ENCODE measurements at places on chromosomes 6 and 20. TPM values are rescaled to one million over a fixed set of nuclear protein-coding genes. Genes with fewer than 3 reads are reported as not detected.

DNA sequence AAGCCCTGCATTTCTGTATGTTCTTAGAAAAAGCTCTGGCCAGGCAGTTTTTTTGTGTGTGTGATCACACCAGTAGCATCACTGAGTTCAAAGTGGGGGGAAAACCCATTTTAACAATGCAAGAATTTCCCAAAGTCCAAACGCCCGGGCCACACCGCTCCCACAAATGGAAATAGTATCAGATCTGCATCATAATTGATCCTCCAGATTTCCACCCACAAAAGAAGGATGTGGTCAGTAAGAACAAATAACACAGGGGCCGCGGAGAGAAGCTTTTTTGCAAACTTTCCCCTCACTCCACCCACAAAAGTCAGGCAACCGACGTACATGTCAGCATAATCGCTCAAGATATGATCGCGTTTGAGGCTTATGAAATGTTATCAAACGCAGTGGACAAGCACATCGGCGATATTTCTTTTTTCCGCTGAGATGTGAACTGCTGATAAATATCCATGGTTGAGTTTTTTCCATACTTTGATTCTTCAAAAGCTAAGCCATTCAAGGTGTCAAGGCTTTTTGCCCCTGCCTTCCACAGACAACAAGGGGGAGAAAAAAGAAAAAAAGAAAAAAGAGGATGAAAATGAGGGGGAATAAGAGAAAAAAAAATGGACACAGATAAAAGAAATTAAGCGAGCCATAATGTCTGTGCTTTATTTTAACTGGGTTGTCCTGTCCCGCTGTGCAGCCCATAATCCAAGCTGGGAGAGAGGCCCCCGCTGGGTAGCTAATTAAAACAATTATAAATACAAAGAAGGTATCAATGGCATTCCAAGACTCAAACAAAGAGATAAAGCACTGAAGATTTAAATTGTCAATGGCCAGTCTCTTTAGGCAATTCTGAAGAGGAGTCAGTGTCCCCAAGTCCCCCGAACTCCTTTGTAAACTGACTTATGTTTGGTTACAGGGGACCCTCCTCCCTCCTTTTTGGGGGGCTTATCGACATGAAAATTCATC lies 143.5 kb downstream of the ZFP64 start:
- H3K27me3 ChIP-seq: no peaks in the 10 kb centered on the region
- peaks cover 7% of the 10 kb centered on the region for H3K4me1 ChIP-seq
- DNase-seq: peak; percentile 85
- H3K4me3 ChIP-seq: peak overlapping the region; percentile 72
- H3K27ac ChIP-seq: peak overlapping the region; percentile 78

- H3K4me1 ChIP-seq: peaks cover 9% of the 10 kb centered on the region
- H3K27me3 ChIP-seq: peaks cover 10% of the 10 kb centered on the region
- no peak for DNase-seq
- H3K36me3 ChIP-seq: no peaks in the 10 kb centered on the region
- H3K27ac ChIP-seq: no peak overlapping the region
Observed at GRCh38 chr6:63928613-63929012, 293.0 kb downstream of the PHF3 start.

GRCh38 chr20:50788045-50788991 lies 6.5 kb upstream of the BCAS4 start:
- H3K36me3 ChIP-seq: no peaks in the 10 kb centered on the region
- H3K4me1 ChIP-seq: no peaks in the 10 kb centered on the region
- DNase-seq: peak; percentile 56
- no peaks in the 10 kb centered on the region for H3K27me3 ChIP-seq

GRCh38 chr6:163841733-163842132 lies 427.2 kb downstream of the QKI start:
- H3K27ac ChIP-seq: no peak overlapping the region
- no peaks in the 10 kb centered on the region for H3K27me3 ChIP-seq
- H3K36me3 ChIP-seq: no peaks in the 10 kb centered on the region
- no peak overlapping the region for H3K4me3 ChIP-seq
- DNase-seq: no peak
- H3K4me1 ChIP-seq: no peaks in the 10 kb centered on the region

GRCh38 chr20:14199111-14199510 lies 138.3 kb downstream of the FLRT3 start:
- DNase-seq: no peak
- no peaks in the 10 kb centered on the region for H3K27me3 ChIP-seq
- no peak overlapping the region for H3K4me3 ChIP-seq
- no peaks in the 10 kb centered on the region for H3K4me1 ChIP-seq

DNA sequence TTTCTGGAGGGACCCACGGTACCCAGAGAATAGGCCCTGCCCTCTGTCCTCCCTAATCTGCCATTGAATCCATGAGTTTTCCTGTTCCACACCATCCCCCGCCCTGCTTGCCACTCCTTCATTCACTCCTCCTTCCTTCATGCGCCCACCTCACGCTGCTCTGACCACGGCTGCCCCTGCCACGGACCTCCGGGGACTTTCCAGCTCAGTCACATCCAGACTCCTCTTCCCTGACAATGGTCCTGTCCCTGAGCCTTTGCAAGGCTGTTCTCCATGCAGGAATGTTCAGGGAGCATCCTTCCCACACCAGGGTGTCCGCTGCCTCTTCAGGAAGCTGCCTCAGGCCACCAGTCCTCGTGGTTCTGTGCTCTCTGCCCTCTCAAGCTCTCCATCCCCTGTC lies 25.9 kb downstream of the GLP1R start:
- H3K4me3 ChIP-seq: no peak overlapping the region
- H3K36me3 ChIP-seq: no peaks in the 10 kb centered on the region
- peaks cover 5% of the 10 kb centered on the region for H3K4me1 ChIP-seq
- H3K27ac ChIP-seq: no peak overlapping the region

- no peak overlapping the region for H3K27ac ChIP-seq
- H3K27me3 ChIP-seq: peaks cover 1% of the 10 kb centered on the region
- H3K36me3 ChIP-seq: no peaks in the 10 kb centered on the region
- H3K4me1 ChIP-seq: no peaks in the 10 kb centered on the region
- no peak overlapping the region for H3K4me3 ChIP-seq
Observed at GRCh38 chr6:129759796-129760605, 50.0 kb upstream of the ARHGAP18 start.

DNA sequence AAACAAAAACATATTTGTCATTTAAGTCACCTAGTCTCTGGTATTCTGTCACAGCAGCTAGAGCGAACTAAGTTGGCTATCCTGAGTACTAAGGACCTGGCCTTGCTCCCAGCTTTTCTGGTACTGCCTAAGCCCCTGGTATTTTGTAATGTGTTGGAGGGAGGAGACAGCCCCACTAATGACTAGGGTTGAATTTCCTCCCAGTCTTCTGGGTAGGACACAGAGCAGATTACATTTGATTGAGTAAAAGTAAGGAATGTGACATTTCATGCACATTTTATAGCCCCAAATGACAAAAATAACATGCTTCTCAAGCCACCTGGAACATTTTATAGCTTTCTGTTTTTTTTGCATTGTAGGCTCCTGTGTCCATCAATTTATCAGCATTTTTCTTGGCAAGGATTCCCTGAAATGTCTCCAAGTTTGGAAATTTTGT lies 47.9 kb upstream of the DDR1 start:
- H3K27me3 ChIP-seq: no peaks in the 10 kb centered on the region
- no peak overlapping the region for H3K4me3 ChIP-seq
- no peak overlapping the region for H3K27ac ChIP-seq
- no peaks in the 10 kb centered on the region for H3K4me1 ChIP-seq
- H3K36me3 ChIP-seq: no peaks in the 10 kb centered on the region

DNA sequence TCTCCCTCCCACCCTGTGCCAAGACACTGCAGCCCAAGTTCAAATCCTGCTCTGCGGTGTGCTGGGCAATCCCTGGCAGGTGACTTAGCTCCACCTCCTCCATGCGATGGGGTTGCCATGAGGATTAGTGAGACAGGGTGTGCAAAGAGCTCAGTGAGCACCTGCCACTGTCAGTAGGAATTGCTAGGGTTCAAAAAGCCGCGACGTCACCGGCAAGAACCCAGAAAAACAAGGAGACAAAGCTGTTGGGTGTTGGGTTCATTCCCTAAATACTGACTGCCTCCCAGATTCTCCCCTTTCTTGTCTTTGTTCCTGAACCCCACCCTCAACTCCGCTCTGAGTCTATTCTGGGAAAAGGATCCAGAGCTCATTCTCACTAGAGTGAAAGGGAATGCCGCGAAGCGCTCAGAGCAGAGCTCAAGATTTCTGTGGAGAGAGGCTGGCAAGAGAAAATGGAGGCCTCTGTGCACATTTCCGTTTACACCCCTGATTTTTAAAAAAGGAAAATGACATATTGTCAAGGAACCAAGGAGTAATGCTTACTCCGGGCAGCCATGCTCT lies 13.3 kb downstream of the PMEPA1 start:
- H3K36me3 ChIP-seq: peaks cover 40% of the 10 kb centered on the region
- no peak for DNase-seq
- H3K27me3 ChIP-seq: no peaks in the 10 kb centered on the region
- H3K4me1 ChIP-seq: peaks cover 14% of the 10 kb centered on the region
- no peak overlapping the region for H3K4me3 ChIP-seq

DNA sequence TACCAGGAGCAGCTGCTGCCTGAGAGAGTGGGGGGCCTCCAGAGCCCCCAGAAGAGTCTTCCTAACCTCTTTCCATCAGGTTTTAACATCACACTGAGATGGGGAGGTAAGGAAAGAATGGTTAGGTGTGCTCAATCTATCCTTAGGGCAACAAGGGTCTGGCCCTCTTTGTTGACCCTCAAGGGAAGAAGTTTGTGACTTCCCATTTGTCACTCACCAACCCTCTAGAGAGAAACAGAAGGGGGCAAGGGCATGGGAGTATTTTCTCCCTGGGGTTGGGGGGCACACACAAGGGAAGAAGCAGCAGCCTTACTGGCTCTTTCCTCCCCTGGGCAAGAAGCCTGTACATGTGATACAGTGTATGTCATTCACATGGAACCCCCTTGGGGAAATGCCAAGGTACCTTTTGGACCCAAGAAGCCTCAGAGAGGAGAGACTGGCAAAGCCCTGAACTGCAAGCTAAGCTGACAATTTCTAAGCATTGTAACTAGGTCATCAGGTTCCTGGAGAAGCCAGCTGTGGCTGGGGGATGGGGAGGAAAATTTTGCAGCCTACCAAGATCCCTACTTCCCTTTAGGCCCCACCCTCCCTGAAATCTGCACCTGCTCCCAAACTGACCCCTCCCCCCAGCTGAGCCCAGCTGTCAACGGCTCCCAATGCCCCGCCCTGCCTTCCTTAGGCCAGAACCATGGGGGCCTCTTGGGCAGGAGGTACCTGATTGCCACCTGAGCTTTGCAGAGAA lies 14.5 kb downstream of the BCL2L1 start:
- peaks cover 28% of the 10 kb centered on the region for H3K36me3 ChIP-seq
- H3K4me3 ChIP-seq: no peak overlapping the region
- DNase-seq: peak; percentile 47
- H3K4me1 ChIP-seq: peaks cover 32% of the 10 kb centered on the region

DNA sequence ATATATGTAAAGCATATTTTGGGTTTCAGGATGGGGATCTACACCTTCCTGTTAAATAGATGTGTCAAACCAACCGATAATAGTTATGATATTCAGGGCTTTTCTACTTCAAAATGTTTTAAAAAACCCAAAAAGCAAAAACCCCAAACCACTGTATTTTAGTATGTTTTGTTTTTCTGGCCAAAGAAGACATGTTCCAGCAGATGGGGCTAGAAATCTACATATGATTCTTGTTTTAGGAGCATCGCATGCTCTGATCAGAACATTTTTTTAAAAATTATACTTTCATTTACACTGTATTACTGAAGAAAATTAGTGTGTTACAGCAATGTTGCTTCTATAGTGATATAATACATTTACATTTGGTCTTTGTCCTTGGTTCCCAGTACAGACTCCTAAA lies 11.0 kb downstream of the RMND1 start:
- peaks cover 86% of the 10 kb centered on the region for H3K36me3 ChIP-seq
- no peak overlapping the region for H3K27ac ChIP-seq

GRCh38 chr6:99014061-99014460 lies 66.3 kb upstream of the FBXL4 start:
- no peaks in the 10 kb centered on the region for H3K36me3 ChIP-seq
- DNase-seq: no peak
- no peaks in the 10 kb centered on the region for H3K27me3 ChIP-seq
- no peak overlapping the region for H3K4me3 ChIP-seq

DNA sequence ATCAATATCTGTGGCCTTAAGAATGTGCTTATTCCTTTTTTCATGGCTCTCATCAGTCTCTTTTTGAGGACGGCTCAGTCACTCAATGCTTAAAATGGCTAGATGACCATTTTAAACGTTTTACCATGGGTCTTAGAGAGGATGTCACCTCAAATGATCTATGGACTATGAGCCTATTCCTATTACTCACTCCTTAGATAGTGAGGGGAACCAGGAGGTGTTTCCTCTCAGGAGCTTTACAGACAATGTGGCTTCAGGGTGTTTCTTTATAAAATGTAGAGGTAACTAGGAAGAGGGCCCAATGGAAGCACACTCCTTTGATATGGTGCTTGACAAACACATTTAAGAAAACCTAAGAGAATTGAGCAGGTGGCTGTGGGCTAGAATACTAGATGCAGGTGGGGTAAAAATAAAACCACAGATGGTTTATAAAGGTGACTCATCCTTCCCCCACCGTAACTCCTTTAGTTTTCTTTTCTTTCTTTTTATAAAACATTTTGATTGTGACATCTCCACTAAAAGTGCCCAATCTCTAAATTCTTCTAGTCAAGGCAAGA lies 1.5 kb upstream of the TMEM200A start:
- H3K27ac ChIP-seq: no peak overlapping the region
- peaks cover 24% of the 10 kb centered on the region for H3K27me3 ChIP-seq
- no peaks in the 10 kb centered on the region for H3K4me1 ChIP-seq

DNA sequence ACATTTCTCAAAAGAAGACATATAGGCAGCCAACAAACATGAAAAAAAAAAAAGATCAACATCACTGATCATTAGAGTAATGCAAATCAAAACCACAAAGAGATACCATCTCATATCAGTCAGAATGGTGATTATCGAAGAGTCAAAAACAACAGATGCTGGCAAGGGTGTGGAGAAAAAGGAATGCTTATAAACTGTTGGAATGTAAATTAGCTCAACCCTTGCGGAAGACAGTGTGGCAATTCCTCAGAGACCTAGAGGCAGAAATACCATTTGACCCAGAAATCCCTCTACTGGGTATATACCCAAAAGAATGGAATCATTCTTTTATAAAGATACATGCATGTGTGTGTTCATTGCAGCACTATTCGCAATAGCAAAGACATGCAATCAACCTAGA lies 303.8 kb upstream of the THEMIS start:
- H3K36me3 ChIP-seq: no peaks in the 10 kb centered on the region
- no peaks in the 10 kb centered on the region for H3K27me3 ChIP-seq
- no peak overlapping the region for H3K27ac ChIP-seq
- no peak overlapping the region for H3K4me3 ChIP-seq
- no peak for DNase-seq

DNA sequence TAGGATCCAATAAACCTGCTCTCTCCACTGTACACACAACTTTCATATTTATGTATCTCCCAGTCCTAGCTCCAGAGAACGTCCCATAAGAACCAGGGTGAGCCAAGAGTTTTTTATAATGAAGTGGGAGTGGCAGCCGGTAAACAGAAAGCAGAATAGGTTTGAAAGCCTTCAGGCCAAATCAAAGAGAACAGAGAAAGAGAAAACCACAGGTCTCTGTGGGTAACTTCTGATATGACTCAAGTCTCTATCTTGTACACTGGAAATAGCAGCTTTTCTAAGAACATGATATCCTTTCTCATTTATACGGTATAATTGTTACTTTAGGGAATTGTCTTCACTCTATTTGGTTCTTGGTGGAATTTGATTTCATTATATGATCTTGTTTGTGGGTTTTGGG lies 273.6 kb downstream of the PACRG start:
- no peaks in the 10 kb centered on the region for H3K36me3 ChIP-seq
- DNase-seq: no peak
- no peaks in the 10 kb centered on the region for H3K4me1 ChIP-seq
- H3K4me3 ChIP-seq: no peak overlapping the region

MYH7B gene
- total RNA-seq: 0.50 TPM

DDAH2 gene
- total RNA-seq: 156 TPM

LY6G6F gene
- not detected for total RNA-seq

COL9A3 gene
- 43.0 TPM for total RNA-seq

TOX2 gene
- total RNA-seq: 2.5 TPM

GRM1 gene
- 0.57 TPM for total RNA-seq

KIF16B gene
- 18.8 TPM for total RNA-seq
